ENCODE measurements at places on chromosomes 4 and X. TPM values are rescaled to one million over a fixed set of nuclear protein-coding genes. Genes with fewer than 3 reads are reported as not detected.

Gene MAGEC1
- not detected for total RNA-seq

Gene CENPVL1
- total RNA-seq = 3.3 TPM

Gene RTL5
- total RNA-seq = 4.1 TPM

Gene CAPN6
- under 0.01 TPM for total RNA-seq

Gene GLUD2
- total RNA-seq = 1.2 TPM

Gene NMU
- total RNA-seq = 2.0 TPM

Gene ACE2
- under 0.01 TPM for total RNA-seq

Gene PRKG2
- total RNA-seq = 13.0 TPM

Gene MEPE
- 1.2 TPM for total RNA-seq

Gene SPATA4
- total RNA-seq = 0.82 TPM

Gene MAML3
- total RNA-seq = 7.7 TPM

Gene SLC2A9
- 2.9 TPM for total RNA-seq

Gene CYSLTR1
- total RNA-seq = 1.2 TPM

Gene RASL11B
- 19.2 TPM for total RNA-seq

Gene SLC34A2
- total RNA-seq = under 0.01 TPM

Gene SLC16A2
- 13.0 TPM for total RNA-seq

Gene ALB
- 0.41 TPM for total RNA-seq

Gene RHOXF2B
- not detected for total RNA-seq

Gene MAGEA2B
- total RNA-seq = not detected

Gene HS6ST2
- 13.0 TPM for total RNA-seq

Gene PNMA5
- total RNA-seq = 2.4 TPM

Measured in frontal cortex (tissue), 4 donors.